ENCODE measurements at places on chromosomes 4 and X. TPM values are rescaled to one million over a fixed set of nuclear protein-coding genes. Genes with fewer than 3 reads are reported as not detected.

GRCh38 chrX:117645639-117646038, 471.0 kb downstream of the KLHL13 start:
- DNase-seq = no peak

GRCh38 chrX:130975947-130976346, 72.9 kb upstream of the ENOX2 start:
- DNase-seq = no peak

DNA sequence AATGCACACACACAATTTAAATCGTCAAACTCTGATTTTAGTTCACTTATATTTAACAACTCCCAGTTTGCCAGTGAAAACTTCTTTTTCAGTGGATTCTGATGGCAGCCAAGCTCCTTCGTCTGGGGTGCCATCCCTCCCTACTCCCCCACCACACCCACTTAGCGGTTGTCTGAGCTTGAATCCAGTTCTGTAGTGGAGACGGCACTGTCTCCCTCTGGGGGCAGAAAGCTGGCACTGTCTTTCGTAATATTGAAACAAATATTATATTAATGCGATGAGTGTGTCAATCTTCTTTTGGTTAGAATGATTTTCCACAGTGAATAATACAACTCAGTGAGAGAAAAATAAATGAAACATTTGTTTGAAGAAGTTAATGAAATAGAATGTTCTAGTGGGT, 5.4 kb downstream of the MEPE start:
- DNase-seq = no peak

- DNase-seq = no peak
These were observed 180.6 kb upstream of the NUDT6 start for GRCh38 chr4:123102897-123103471.

- no peak for DNase-seq
These were observed 1028.9 kb upstream of the INTU start for GRCh38 chr4:126603825-126604224.

GRCh38 chr4:125789023-125789422, 474.3 kb downstream of the FAT4 start:
- DNase-seq = no peak

DNA sequence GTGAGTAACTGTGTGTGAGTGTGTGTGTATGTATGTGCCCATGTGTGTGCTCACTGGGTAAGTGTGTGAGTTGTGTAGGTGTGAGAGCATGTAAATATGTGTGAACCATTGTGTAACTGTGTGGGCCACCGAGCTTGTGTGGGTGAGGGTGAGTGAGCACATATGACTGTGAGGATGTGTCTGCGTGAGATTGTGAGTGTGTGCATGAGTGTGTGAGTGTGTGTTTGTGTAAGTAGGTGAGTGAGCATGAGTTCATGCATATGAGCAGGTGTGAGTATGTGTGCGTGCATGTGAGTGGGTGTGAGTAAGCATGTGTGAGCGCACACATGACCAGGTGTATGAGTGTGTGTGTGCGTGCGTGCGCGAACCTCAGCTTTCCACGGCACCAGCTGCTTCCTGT, 1.4 kb upstream of the ATP2B3 start:
- no peak for DNase-seq

DNA sequence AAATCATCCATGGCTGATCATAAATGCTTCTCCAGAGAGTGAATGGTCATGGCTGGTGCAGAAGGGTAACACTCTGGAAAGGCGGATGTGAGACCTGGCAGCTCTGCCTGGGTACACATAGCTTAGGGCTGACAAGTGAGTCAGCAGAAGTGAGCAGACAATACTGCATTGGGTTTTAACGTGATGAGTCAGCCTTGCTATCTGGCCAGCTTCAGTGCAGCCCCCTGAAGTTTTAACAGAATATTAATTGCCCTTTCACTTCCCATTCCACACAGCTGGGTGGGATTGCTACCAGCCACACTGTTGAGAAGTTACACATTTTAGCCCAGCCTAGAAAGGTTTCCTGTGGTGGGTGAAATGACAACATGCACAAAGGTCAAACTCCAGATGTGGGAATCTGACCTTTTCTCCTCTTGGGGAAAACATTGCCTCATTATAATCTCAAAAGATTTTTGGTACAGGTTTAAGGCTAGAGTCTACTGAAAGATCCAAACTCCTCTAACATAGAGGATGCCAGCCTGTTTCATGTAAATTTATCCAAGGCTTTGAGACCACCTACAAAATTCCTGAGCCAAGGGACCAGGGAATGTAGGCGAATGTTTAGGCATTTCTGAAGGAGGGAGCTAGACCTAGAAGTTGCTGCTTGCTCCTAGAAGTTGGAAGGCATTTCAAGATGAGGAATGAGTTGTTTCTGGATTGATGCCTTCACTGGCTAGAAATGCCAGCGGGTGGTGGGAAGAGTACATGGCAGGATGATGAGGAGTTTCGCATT, 230.3 kb upstream of the PGRMC2 start:
- DNase-seq = peak; percentile 63

GRCh38 chr4:26093551-26093950, 179.5 kb downstream of the SMIM20 start:
- DNase-seq = no peak

DNA sequence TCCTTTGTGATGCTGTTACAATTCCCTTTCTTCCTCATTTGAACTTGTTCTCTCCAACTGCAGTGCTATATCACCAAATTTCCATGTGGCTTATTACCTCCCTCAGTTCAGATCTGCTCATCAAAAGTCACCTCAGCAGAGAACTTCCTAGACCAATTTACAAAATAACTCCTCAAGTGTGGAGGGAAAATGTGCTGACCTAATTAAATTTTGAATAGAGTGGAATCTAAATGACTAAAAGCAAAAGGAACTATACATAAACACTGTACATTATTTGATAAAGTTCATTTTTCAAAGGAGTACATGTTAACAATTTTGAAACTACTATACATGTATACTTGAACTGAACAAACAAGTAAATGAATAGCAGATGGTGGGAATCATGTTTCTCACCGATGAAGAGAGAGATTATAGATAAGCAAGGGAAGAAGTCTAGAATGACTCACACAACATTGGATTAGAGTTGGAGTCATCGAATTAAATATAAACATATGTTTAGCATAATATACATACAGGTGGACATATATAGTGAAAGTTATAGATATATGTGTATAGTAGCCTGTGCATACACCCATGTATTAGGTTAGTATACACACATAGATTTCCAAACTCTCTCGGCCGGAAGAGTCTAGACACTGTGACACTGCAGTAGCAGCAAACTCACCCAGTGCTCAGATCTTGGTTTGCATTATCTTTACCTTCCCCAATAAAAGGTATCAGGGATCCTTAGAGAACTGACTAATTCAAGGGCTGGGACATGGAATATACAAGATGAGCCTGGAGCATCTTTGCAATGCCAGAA, 318.7 kb downstream of the PCDH18 start:
- DNase-seq = no peak

DNA sequence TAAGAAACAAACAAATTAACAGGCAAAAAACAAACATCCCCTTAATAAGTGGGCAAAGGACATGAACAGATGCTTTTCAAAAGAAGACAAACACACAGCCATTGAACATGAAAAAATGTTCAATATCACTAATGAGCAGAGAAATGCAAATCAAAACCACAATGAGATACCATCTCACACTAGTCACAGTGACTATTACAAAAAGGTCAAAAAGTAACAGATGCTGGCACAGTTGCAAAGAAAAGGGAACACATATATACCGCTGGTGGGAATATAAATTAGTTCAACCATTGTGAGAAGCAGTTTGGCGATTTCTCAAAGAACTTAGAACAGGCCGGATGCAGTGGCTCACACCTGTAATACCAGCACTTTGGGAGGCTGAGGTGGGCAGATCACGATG, 146.1 kb upstream of the NEIL3 start:
- no peak for DNase-seq

GRCh38 chrX:53253293-53254020, 27.9 kb downstream of the IQSEC2 start:
- no peak for DNase-seq

DNA sequence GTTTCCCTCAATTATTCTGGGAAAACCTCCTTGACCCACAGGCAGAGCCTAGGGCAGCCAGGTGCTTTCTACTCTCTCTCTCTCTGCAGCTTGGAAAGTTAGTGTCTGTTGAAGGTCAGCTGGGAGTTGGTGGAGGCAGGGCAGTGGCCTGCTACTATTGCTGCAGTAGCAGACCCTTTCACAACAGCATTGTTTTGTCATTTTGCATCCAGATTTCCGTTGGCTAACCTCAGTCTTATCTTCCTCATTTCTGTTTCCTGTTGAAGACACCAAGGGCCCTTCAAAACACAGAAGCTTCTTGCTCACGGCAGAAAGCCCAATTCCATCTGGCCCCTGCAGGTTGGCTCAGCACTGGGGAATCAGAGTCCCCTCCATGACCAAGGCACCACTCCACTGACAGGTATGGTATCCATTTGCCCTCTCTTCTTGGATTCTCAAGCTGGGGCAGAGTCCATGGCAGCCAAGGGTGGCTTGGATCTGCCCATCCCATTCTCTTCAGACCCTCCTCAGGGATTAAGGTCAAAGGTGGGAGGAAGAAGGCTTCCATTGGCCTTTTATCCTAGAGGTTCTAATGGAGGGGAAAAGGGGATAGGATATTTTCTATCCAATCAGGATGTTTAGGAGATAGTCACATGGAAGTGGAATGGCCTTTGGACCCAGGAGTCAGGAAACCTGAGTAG, 24.6 kb downstream of the VSIG4 start:
- no peak for DNase-seq

GRCh38 chr4:25981749-25982148, 67.7 kb downstream of the SMIM20 start:
- DNase-seq = peak; percentile 63

GRCh38 chrX:119482041-119482440, 13.8 kb downstream of the SLC25A5 start:
- no peak for DNase-seq

DNA sequence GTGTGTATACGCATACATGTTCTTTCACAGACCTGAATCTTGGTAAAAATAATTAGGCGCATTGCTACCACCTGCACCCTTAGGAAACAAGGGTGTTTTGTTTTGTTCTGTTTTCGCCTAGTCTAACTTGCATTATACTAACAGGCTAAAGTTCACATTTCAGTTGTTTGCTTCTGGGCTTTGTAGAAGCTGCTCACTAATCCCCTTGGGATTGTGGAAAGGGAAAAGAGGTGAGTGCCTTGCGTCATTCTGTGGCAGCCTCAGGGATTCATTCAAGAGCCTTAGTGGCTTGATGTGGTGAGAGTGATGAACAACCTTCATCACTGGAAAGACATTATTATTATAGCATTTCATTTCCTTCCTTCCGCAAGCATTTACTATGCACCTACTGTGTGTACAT, 331.1 kb downstream of the ADGRL3 start:
- DNase-seq = no peak

- DNase-seq = no peak
These were observed 3.8 kb downstream of the ASMT start for GRCh38 chrX:1618689-1619088.

DNA sequence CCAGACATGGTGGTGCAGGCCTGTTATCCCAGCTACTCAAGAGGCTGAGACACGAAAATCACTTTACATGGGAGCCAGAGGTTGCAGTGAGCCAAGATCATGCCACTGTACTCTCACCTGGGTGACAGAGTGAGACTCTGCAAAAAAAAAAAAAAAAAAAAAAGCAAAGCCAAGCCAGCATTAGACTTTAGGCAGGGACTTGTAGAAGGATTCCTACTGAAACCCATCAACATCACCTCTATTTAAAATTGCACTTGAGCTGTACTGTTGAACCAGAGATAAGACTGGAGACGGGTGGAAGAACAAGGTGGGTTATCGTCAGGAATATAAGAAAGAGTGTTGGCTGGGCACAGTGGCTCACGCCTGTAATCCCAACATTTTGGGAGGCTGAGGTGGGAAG, 15.7 kb upstream of the AFAP1 start:
- no peak for DNase-seq

- no peak for DNase-seq
These were observed 260.2 kb upstream of the CPEB2 start for GRCh38 chr4:14742054-14742453.

- DNase-seq = no peak
These were observed 179.9 kb downstream of the KCNIP4 start for GRCh38 chr4:21768349-21769310.

- no peak for DNase-seq
These were observed 61.6 kb upstream of the DMD start for GRCh38 chrX:33272986-33273385.

- no peak for DNase-seq
These were observed 211.6 kb upstream of the TAPT1 start for GRCh38 chr4:16437836-16438235.

DNA sequence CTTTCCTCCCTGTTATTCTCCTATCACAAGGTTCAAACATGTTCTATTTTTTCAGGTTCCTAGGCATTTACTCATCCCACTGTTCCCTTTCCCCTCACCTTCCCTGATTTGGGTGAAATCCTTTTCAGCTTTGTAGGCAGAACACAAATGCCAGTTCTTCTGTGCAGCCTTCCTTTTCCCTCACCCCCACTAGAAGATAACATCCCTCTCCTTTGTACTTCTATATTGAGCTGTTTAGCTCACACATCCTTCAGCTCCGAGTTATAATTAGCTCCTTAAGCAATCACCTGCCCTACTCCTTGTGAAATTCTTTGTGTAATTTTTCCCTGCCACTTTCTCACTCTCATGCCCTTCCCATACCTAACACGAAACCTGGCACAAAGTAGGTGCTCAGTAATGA, 240.9 kb downstream of the AR start:
- DNase-seq = no peak

DNA sequence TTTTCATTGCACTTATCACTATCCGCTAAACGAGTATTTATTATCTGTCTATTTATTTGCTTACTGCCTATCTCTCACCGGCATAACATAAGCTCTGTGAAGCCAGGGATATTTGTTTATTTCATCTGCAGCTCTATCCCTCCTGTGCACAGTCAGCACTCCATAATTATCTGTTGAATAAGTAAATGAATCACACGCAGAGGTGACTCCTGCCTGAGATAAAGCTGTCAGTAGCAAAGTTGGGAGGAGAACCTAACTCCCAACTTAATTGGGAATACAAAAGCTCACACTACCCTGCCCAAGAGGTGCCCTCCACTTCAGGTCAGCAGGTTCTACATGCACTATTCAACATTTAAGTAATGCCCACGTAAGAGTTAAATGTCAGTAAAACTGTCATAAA, 85.7 kb downstream of the CORIN start:
- DNase-seq = no peak

The CD38 gene
- 1.7 TPM for total RNA-seq

The NAT8L gene
- total RNA-seq = 0.82 TPM

The SCML1 gene
- 5.8 TPM for total RNA-seq

The CLNK gene
- not detected for total RNA-seq

The HSFX4 gene
- not detected for total RNA-seq

The IL9R gene
- total RNA-seq = not detected

The SYTL5 gene
- total RNA-seq = not detected

The DKC1 gene
- total RNA-seq = 24.1 TPM

The MAGEA12 gene
- not detected for total RNA-seq

The IL1RAPL1 gene
- 4.7 TPM for total RNA-seq

The TMPRSS11B gene
- total RNA-seq = not detected

The SORCS2 gene
- 1.5 TPM for total RNA-seq

The MAGEC1 gene
- not detected for total RNA-seq

The CC2D2A gene
- 8.2 TPM for total RNA-seq

The HTR2C gene
- not detected for total RNA-seq

The PLP1 gene
- 9.4 TPM for total RNA-seq

The C4orf50 gene
- 0.02 TPM for total RNA-seq

The SPANXN3 gene
- total RNA-seq = not detected
